ENCODE measurements at places on chromosomes 11 and 22. TPM values are rescaled to one million over a fixed set of nuclear protein-coding genes. Genes with fewer than 3 reads are reported as not detected.
A peak's percentile ranks its signal among the peaks of the same experiment; 100 is the strongest.

DNA sequence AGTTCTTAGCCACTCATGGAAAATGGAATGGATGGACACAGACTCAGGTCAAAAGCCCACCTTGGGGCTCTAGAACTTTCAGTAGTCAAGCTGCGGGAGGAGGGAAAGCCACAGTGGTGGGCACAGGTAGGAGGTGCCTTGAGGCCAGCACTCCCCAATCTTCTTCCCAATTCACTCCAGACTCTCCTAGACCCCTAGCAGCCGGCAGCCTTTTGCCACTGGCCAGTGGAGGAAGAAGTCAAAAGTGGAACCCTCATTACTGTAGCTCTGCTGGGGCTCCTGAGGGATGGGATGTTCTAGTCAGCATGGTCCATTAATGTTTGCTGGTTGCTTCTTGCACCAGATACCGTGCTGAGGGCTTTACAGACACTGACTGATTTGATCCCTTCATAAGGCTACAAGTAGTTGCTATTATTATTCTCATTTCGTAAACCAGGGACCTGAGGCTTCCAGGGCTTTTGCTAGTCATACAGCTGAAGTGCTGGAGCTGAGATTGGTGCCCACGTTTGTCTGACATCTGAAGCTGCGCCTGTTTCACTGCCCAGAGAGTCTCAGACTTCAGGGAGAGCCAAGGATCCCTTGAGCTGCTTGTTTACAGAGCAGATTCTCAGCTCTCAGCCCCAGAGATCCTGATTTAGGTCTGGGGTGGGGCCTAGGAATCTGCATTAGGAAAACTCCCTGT, 1.1 kb downstream of the UCP3 start:
- DNase-seq, result peak; percentile 30

- no peak for DNase-seq
These were observed 71.6 kb downstream of the EXT2 start for GRCh38 chr11:44167046-44167445.

DNA sequence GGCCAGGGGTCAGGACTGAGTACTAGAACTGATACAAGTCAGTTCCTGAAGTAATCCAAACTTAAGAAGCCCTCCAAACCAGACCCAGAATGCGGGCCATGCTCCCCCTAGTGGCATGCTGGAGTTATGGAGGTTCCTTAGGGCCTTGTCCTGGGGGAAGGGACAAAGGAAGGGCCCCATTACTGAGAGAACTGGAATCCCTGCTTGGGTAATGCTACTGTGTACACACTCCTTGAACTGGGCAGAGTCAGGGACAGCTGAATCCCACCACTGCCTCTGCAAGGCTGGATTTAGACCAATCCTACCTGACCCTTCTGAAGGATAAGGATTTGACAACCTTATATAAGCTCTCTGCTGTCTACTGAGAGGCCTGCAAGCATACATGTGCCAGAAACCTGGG, 97.3 kb upstream of the AKIP1 start:
- DNase-seq, result peak; percentile 91

DNA sequence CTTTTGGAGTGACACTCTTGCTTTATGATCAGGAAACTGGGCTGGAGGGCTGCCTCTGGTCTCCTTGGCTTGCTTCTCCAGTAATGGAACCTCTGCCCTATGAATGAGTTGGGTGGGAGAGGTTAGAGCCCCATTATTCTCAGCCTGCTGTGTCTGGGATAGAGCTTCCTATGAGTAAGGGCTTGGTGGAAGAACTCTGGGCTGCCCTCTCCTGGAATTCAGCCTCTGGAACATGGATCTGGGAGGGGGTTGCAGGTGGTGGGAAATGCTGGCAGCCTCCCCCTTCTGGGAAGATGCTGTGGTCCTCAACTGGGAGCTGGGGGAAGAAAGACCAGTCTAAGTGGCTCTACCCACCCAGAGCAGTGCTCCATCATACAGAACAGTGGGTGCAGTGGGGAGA, 81.8 kb upstream of the SYN3 start:
- no peak for DNase-seq

DNA sequence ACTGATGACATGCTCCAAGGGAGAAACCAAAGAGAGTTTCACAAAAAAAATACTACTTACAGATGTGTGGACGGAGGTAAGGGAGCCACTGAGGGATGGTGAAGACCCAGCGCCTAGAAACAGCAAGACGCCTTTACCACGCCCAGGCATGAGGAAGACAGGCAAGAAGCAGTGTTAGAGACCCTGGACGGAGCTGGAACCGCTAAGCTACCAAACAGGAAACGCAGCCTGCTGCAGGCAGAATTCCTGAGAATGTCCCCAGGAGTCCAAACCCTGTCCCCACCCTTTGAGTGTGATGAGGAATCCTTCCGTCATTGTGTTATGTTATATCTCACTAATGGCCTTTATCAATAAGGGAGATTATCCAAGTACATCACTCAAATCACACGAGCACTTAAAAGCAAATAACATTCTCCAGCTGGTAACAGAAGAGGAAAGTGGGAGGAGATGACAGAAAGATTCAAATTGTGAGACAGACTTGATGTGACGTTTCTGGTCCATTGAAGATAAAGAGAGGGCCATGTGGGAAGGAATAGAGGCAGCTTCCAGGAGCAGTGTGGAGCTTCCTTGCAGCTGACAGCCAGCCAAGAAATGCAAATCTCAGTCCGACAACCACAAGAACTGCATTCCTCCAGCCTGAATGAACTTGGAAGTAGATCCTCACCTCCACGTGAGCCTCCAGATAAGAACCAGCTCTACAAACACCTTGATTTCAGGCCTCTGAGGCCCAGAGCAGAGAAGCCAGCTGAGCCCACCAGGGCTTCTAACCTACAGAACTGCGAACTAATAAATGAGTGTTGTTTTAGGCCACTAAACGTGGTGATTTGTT, 19.1 kb downstream of the FAM181B start:
- no peak for DNase-seq

- no peak for DNase-seq
These were observed 776 bp downstream of the NLRX1 start for GRCh38 chr11:119169282-119169719.

- DNase-seq, result no peak
These were observed 858 bp downstream of the OAF start for GRCh38 chr11:120211522-120212258.

GRCh38 chr11:2802389-2803185, 83.0 kb downstream of the CDKN1C start:
- peak; percentile 59 for DNase-seq

GRCh38 chr11:133227632-133228111, 304.6 kb downstream of the OPCML start:
- no peak for DNase-seq

MYBPC3 gene
- 0.37 TPM for total RNA-seq

RFPL3 gene
- not detected for total RNA-seq

GRCh38 chr11:3169255-3170043, 4.3 kb upstream of the OSBPL5 start:
- peak; percentile 84 for DNase-seq

DNA sequence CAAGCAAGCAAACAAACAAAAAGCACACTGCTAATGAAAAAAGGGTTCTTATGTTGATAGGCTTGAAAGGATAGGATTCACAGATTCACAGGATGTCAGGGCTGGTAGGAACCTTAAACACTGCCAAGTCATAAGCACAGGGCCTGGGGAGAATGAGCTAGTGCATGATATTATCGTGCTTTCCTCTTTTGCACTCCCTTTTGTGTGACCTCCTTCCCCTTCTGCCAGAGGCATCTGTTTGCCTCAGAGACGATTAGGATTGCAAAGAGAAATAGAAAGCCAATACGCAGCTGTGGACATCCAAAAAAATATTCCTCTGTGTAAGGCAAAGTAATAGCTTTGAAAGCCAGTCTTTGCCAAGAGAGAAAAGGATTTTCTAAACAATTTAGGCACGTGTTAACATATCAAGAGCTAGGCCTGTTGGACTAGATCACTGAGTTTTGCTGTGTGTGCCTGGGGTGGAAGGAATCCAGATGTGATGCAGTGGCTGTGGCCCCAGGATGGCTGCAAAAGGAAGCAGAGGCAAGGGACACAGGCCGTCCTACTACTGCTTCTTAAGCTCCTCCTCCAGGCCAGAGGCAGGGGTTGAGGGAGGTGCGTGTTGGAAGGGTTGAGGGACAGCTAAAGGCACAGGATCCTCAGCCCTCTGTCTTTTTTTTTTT, 30.6 kb downstream of the MCHR1 start:
- no peak for DNase-seq

DNA sequence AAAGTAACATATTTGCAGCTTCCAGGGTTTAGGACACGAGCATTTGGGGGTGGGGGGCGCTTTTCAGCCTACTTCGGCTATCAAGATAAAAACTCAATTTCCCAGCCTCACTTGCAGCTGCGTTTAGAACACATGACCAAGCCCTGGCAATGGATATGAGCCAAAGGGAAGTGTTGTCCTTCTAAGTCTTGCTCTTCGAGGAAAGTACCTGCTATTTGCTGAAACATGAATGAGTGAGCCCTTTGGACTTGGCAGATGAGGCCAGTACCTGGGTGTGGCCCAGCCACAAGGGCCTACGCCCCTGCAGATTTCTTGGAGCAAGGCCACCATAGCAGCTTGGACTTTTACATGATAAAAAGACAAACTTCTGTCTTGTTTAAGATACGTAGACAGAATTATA, 60.2 kb upstream of the SORL1 start:
- peak; percentile 73 for DNase-seq

DNA sequence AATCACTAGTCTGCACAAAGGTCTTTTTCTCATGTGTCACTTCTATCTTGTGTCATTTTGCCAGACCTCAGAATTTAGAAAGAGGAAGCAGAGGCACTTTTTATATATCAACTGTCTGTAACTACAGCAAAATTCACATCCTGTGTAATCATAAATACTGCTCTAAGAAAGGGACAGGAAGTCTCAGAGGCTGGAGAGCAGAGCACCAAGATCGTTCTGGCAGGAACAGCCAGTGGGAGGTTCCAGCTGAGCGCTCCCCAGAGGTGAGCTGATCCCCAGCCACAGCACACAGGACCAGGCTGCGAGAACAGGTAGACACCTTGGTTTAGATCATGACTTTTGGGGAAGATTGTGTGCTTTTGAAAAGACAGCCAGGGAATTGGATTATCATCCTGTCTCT, at the start of gene MS4A7:
Gene MS4A7, plus strand, starts transcription at position 179 of the 400 bp plus-strand sequence. CDS start 4,610 bp downstream, outside the sequence.
- peak; percentile 85 for DNase-seq

DNA sequence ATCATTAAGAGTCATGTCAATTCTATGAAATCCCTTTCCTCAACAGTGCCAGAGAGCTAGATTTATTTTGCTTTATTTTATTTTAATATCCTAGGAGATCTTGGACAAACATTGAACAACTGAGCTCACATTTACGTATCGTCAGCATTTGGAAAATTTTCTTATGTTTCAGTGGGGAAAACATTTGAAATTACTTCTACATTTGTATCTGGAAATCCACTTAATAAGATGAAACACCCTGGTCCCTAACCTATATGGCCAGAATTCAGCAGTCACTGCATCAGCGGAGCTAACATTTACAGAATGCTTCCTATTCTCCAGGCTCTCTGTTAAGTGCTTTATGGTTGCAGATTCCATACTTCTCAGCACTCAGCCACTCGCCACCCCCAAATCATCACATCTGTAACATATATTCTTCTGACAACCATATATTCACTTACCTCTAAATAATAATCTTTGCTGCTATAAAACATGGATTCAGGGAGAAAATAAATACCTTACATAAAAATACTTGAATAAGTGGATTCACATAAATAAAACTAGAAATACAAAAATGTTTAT, 773.9 kb downstream of the JRKL start:
- no peak for DNase-seq

UVRAG gene
- 27.8 TPM for total RNA-seq

GRCh38 chr22:48104102-48104738, 1341.8 kb downstream of the TBC1D22A start:
- DNase-seq, result no peak

DNA sequence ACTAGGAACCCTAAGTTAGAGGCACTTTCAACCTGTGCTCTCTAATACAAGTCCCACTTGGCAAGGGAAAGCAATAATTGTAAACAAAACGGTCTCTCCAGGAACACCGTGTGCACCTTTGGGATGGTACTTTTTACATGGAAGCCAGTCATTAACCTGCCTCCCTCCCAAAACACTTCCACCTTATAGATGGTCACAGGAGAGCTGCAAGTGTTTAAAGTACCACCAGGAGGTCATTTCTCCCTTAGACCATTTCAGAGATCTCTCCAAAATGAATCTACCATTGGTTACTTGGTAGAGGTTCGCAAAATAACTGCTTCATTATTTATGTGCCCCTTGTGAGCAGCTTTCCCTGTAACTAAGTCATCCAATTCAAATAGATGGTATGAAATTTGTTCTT, 375.3 kb downstream of the DYNC2H1 start:
- DNase-seq, result no peak

- DNase-seq, result no peak
These were observed 16.1 kb upstream of the TMEM123 start for GRCh38 chr11:102468616-102469195.

TCN1 gene
- total RNA-seq, result not detected

- no peak for DNase-seq
These were observed 4.1 kb downstream of the TRABD start for GRCh38 chr22:50189849-50190181.

GRCh38 chr11:75182664-75183063, 31.8 kb downstream of the SLCO2B1 start:
- DNase-seq, result peak; percentile 40

- DNase-seq, result no peak
These were observed 36.0 kb upstream of the GNB1L start for GRCh38 chr22:19890502-19891316.

- DNase-seq, result no peak
These were observed 74.1 kb upstream of the B3GAT1 start for GRCh38 chr11:134486106-134486505.

DNA sequence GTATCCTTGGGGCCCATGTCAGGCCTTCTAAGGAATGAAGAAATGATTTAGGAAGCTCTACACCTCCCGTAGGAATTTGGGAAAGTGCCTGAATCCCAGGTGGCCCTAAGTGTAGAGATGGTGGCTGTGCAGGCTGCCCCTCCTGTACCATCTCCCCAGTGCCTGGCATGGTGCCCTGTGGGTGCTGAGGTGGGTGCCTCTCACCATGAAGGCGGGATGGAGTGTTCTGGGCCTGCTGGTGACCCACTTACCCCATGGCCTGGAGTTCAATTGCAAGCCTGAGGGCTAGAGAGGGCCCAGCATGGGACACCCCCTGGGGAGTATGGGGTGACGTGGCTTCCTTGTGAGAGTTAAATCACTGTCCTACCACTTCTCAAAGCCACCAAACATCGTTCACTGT, 19.8 kb downstream of the SAMM50 start:
- no peak for DNase-seq
